ENCODE measurements at places on chromosomes 16 and 17. TPM values are rescaled to one million over a fixed set of nuclear protein-coding genes. Genes with fewer than 3 reads are reported as not detected.

DNA sequence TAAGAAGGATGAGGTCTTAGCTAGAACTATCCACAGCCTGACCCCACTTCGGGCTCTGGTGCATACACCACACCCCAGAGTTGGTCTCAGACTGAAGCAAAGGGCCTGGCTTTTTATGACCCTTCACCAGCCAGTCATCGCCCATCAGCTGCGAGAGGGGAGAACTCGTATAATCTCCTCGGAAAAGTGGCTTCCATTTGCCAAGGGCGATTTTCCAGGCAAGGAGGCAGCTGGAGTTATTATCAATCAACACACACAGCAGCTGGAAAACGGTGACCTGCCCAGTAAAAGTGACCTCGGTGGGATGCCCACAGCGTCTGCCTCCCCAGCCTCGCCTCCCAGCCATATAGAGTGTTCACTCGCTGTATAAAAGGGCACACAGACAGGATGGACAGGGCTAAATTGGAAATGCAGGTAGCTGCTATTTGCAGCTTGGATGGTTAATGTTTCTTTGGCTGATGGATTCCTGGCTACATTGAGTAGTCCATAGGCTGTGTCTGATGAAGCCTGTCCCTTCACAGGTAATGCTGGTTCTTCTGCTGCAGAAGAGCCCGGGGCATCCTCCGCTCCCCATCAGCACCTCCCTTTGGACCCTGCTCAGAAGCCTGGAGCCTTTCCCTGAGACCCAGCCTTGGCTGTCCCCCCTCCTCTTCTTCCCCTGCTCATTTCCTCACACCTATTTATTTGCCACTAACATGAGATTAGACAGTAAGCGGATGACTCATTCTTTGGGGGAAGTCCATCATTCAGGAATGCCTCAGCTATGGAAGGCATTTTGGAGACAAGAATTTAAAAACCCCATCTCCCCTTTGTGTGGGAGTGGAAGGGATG is 45.7 kb downstream of the TMEM186 start:
- DNase-seq = peak; percentile 76

DNA sequence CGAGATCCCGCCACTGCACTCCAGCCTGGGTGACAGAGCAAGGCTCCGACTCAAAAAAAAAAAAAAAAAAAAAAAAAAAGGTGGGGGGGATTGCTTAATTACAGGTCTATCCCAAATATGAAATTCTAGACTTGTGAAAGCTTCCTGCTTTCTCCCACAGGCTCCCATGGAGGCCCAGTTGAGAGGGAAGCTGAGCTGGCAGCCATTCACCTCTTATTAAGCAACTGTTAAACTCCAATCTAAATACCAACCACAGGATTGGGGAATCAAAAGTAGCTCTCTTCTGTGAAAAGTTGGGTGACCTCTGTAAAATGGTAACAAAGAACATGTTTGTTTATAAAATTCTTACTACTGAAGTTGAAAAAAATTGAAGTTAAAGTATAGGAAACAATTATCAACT is 45.8 kb upstream of the STAC2 start:
- no peak for DNase-seq

- no peak for DNase-seq
Measured at GRCh38 chr16:4414187-4414917, 2.0 kb downstream of the CORO7 start.

DNA sequence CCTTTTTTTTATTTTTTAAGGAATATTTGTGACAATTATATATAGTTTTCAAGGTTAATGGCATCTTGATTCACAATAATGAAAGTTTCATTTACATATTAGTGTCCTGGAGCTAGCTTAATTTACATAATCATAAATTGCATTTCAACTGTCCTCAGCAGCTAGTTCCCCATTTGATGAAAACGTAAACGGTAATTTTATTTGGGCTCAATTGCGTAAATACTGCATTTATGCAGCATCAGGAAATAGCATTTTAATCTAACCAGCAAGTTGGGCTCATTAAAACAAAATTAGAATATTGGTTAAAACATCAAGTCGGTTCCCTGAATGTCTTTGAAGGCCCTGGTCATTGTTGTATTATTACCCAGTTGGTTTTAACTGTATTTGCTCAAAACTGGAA is 136.8 kb upstream of the CDH5 start:
- no peak for DNase-seq

DNA sequence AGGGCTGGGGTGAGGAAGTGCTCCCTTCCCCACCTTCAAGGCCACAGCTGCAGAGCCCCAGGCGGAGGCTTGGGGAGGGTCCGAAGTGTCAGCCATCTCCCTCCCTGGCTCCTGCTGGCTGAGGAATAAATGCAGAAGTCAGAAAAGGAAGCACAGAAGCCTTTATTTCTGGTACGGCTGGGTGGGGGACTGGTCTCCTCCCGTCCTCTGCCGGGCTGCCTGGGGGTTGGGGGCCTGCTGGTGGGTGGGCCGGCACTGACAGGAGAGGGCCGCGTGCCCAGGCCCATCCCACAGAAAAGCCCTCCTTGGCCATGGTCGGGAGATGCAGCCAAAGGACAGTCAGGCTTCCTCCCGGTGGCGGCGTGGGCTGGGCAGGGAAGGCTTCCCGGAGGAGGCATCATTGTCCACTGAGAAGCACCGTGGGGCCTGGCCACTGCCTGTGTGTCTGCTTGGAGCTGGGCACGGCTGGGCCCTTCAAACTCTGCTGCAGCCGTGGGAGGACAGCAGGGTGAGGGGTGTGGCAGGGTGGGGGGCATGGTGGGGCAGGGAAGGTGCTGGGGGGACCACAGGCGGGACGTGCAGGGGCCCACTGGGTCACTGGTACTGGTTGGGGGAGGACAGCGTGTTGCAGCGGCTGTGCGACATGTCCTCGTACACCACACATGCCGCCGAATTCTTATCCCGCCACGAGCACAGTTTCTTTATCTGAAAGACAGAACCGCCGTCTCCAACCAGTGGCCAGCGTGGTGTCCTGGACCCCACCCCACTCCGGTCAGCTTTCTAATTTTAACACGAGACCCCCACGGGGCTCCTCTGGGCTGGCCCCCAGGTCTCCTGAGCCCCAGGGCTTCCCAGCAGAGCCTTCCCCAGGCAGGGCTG is 2.4 kb downstream of the CD7 start:
- no peak for DNase-seq

- DNase-seq = no peak
Measured at GRCh38 chr17:44004761-44005526, 522 bp downstream of the NAGS start.

- DNase-seq = no peak
Measured at GRCh38 chr16:53071748-53072301, 17.0 kb downstream of the CHD9 start.

DNA sequence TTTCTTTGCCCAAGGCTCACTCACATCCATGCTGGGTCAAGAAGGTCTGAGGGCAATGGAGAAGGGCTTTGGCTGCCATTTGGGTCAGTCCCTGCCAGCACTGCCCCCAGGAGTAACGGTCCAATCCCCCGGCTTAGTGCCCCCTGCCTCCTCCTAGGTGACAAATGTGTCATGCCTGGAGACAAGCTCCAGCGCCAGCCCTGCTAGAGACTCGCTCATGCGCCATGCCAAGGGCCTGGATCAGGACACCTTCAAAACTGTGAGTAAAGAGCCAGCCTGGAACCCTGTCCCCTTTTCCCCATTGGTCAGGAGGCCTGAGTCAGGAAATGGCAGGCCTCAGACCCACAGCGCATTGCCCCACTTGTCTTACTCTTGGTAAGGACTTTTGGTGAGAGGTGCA is 3.3 kb downstream of the CHCT1 start:
- DNase-seq = no peak

- no peak for DNase-seq
Measured at GRCh38 chr17:63258785-63259184, 187.3 kb downstream of the CYB561 start.

DNA sequence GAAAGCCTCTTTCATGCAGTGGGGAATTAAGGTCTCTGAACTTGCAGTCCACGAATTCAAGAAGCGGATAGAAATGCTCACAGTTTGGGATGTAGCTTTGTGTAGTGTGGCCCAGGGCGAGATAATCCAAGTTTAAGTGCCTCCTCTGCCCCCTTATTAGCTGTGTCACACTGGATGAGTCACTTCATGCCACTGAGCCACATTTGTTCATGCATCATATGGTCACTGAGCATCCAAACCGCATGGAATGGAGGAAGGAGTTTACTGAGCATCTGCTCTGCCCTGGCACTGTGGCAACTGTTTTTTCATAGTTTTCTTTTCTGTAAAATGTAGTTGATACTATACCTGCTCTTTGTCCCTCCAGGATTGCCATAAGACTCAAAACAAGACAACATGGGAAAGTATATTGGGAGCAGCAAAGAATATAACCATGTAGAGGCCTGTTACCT is 15.1 kb upstream of the DHX8 start:
- DNase-seq = peak; percentile 90

- DNase-seq = no peak
Measured at GRCh38 chr17:77312786-77313599, 172.2 kb downstream of the SEC14L1 start.

GRCh38 chr16:67357561-67357960 is 30.9 kb downstream of the LRRC36 start:
- DNase-seq = no peak

DNA sequence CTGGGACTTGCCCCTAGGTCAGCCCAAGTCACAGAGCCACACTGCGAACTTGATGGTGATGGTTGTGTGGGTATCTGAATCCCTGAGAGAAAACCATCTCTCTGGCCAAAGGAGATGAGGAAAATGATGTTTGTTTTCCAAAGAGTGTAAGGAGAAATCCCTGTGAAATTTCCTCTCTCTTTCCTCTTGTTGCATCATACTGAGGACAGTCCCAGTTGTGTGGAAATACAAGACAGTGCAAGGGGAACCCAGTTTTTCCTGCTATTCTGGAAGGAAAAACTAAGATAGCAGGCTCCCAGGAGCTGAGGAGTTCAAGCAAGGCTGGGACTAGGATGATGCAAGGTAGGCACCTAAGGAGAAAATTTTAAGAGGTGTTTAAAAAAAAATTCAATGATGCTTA is 86.8 kb upstream of the TOM1L1 start:
- no peak for DNase-seq

DNA sequence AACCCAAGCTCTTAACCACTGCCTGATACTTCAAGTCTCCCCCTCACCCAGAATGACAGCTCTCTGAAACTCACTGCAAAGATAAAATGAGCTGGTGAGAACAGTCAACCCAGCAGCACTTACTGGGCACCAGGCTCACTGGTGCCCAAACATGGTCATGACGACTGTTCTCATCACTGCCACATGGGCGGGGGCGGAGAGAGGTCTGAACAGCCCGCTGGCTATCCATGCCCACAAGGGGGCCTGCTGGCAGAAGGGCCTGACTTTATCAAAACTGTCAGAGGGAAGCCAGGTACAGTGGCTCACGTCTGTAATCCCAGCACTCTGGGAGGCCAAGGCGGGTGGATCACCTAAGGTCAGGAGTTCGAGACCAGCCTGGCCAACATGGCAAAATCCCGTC is 4.0 kb downstream of the MYBBP1A start:
- DNase-seq = no peak

DNA sequence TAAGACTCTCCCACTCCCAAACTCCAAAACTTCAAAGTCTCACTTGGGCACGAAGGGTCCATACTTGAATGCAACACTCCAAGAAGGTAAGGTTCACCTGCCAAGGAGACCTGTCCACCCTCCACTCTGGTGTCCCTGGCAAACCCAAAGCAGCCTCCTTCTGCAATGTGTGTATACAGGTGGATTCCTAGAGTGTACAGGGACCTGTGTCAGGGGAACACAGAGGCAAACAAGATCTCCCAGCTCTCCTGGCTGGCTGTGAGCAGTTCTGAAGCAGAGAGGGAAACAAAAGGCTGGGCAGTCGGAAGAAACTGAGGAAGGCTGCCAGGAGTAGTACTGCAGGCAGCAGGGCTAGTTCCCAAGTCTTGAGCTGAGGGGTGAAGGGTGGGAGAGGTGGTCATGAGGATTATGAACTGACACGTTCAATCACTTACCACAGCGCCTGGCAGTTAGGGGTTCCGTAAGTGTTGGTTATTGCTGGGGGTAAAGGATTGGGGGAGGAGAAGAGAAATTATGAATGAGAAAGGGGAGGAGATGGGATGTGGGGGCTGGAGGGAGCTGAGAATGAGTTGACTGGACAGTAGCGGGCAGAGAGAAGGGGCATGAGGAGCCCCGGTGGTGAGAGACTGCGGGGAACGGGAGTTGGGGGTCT is 795 bp downstream of the KCTD13 start:
- DNase-seq = no peak

DNA sequence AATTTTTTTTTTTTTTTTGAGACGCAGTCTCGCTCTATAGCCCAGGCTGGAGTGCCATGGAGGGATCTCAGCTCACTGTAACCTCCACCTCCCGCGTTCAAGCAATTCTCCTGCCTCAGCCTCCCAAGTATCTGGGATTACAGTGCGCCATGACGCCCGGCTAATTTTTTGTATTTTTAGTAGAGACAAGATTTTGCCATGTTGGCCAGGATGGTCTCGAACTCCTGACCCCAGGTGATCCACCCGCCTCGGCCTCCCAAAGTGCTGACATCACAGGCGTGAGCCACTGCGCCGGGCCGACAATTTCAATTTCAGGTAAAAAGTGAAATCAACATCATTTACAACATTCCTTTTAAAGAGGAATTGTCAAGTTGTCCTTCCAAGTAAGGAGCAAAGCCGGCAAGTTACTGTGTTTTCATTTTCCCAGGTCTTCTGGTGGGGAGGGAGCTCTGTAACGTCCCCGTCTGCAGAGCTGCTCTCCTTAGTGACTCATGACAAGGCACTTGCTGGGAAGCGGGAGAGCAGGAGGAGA is 873 bp downstream of the NPLOC4 start:
- DNase-seq = no peak

GRCh38 chr17:20989991-20990855 is 52.6 kb downstream of the USP22 start:
- no peak for DNase-seq

DNA sequence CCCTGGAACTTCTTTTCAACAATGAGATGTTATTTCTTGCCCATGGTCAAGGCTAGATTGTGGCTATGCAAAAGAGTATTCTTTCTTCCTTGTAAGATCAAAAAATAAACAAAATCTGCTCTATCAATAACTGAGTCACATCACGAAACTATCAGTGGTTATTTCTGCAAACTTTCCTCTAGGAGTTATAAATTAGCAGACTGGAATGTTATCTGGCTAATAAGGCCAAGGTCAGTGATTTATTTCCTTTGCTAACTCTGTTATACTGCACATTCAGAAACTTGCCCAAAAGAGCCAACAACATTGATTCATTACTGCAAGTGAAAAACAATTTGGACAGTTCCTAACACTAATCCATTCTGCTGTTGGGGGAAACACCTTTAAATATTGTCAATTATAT is 5.0 kb downstream of the ARL6IP1 start:
- no peak for DNase-seq

- DNase-seq = no peak
Measured at GRCh38 chr16:67016143-67016542, 12.8 kb upstream of the CBFB start.

The C1QTNF8 gene
- not detected for total RNA-seq

The TUBG1 gene
- 74.8 TPM for total RNA-seq

The TMEM238L gene
- not detected for total RNA-seq

The SP2 gene
- total RNA-seq = 0.03 TPM
